ENCODE measurements at places on chromosomes 12 and 14.
A peak's percentile ranks its signal among the peaks of the same experiment; 100 is the strongest.

DNA sequence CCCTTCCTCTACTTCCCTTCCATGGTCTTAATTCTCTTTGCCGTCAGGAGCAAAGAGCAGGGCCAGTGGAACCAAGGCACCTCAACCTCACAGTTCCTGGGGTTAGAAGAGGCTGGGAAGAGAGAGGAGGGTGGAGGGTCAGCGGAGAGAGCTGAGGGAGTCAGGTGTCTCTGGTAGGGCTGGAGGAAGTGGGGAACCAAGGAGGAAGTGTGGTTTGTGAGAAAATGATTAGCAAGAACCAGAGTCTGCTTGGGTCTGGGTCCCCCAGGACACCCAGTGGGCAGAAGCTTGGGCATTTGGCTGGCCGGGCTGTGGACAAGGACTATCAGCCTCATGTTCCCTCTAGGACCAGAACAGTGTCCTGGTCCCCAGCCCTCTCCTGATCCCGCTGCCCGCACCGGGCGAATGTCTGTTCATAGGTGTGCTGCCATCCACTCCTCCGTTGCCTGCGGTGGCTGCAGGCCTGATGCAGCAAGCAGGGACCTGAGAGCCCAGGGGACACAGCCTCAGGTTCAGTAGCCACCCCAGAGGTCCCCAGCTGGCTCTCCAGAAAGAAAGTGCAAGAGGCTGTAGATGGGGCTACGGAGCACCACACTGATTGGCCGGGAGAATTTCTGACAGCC lies 2.3 kb downstream of the HOXC12 start:
- DNase-seq = no peak

GRCh38 chr12:43210485-43211192 lies 341.4 kb downstream of the ADAMTS20 start:
- no peak for DNase-seq

- no peak for DNase-seq
Measured at GRCh38 chr14:95577067-95577800, 42.4 kb downstream of the GLRX5 start.

GRCh38 chr12:99984271-99985128 lies at the start of gene ANKS1B:
TSS of gene ANKS1B (minus strand) at chr12:99984936. CDS start at chr12:99984237, 699 bp downstream.
- DNase-seq = no peak

GRCh38 chr12:102008615-102009126 lies 53.1 kb downstream of the WASHC3 start:
- DNase-seq = no peak

DNA sequence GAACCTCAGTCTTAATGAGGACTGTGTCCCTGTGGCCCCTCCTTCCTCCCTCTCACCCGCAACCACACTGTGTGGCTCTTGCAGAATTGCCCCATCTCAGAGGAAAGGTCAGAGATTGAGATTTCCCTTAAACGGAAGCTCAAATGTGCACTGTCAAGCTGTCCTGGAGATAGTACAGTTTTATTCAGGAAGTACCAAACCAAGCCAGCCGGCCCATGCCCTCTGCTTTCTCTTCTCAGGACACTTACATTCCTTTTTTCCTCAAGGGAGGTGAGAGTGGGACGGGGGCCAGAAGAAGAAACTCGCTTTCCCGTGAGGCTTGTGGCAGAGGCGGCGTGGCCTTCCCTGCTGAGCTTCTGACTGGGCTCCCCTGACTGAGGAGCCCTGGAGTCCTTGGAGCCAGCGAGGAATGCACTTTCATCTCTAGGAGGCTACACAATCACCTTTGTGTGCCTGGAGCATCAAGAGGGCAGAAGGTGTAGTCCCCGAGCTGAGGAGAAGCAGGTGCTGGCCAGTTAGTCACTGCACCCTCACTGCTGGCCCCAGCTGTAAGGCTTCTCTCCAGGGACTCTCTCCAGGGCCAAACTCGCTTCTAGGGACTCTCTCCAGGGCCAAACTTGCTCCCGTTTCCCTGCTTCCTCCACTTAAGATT lies 24.1 kb upstream of the ATP2A2 start:
- no peak for DNase-seq

GRCh38 chr12:104604070-104604994 lies 147.6 kb downstream of the CHST11 start:
- peak; percentile 29 for DNase-seq

- DNase-seq = no peak
Measured at GRCh38 chr12:31331242-31331641, 5.3 kb upstream of the SINHCAF start.

DNA sequence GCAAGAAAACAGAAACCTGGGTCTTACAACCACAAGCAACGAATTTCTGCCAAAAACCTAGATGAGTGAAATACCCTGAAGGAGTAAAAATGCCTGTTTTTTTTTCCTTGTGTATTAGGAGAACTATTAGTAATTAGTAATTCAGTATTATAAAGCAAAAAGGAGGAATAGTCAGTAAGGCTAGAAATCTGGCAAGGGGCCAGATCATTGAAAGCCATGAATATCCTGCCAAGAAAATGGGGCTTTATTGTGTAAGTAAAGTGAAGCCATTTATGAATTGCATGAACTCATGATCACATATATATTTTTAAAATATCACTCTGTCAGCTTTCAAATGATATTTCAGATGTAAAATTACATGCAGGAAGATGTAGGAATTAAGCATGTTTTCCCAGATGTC lies 57.9 kb downstream of the TXNDC16 start:
- no peak for DNase-seq

DNA sequence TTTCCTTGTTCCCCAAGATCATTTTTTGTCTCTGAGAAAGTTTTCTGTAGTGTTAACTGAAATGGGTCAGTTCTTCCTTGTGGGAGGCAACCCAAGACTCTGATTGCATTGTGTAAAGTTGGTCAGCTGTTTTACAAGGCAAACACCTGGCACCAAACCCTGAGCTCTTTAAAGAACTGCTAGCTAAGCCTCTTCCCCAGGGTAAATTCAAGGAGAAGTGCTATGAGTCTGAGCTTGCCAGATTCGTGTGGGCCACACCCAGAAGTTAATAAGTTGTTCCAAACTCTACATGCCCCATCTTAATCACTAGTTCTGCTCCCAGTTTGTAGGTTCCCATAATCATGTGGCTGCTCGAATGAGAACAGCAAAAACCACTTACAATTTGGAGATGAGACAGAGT lies 214.5 kb downstream of the BTG1 start:
- DNase-seq = no peak

DNA sequence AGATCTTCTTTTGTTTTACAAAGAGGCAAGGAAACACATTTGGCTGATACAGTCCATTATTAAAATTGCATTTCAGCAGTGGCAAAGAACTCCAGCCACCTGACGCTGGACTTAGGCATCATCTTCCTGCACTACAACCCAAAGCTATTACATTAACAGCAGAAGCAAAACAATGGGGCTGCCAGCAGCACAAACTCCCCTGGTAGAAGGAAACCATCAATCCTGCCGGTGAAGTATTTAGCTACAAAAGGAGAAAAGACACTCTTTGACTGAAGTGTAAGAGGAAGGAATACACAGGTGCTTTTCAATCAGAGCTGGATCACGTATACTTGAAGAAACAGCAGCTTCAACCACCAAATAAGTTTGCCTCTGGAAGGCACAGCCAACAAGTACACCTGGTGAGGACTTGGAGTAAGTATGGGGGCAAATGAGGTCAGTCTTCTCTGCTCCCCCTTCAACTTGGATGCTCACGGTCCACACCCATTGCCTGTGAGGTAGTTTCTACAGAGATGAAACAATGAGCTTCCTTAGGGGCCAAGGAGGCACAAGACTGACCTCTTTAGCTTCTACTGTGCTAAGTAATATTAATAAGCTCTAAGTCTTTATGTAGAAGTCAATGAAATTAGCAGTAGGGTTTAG lies 125.9 kb upstream of the FOXN3 start:
- no peak for DNase-seq

- DNase-seq = no peak
Measured at GRCh38 chr12:981176-981828, 9.7 kb upstream of the ERC1 start.

- no peak for DNase-seq
Measured at GRCh38 chr14:68113343-68113930, 293.9 kb downstream of the RAD51B start.

DNA sequence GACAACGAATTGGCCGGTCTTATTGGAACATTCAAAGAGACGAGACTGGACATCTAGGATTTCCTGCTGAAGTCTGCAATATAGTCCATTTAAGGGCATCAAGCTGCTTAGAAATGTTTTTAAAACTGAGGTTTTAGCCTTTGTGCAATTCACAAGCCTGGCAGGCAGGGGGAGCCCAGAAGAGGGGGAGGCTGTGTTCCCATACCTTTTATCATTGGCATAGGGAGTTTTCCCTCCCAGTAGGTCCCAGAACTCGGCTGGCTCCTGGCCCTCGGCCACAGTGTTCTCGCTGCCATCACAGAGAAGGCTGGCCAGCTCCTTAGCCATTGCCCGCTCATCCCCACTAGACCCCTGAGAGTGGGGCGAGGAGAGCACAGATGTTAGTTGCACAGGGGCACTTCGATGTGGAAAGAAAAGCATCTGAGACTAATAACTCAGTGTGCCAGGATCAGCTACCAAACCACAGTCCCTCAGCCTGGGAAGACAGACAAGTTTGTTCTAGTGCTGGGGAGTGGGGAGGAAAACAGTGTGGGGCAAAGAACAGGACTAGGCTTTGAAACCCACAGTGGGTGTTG lies 15.1 kb downstream of the AVIL start:
- peak; percentile 13 for DNase-seq

DNA sequence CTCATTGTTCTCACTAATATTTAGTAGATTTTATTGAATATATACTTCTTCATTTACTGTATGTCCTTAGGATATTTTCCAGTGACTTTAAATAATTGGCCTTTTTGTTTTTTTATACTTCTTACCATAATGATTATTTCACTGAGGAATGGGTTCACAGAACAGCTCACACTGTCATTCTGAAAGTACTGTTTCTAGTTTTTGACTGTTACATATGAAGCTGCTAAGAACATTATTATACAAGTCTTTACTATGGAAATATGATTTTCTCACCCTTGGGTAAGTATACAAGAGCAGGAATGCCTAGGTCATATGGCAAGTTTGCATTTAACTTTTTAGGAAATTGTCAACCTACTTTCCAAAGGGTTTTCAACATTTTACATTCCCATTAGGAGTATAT lies 343.1 kb downstream of the CCER1 start:
- DNase-seq = no peak

DNA sequence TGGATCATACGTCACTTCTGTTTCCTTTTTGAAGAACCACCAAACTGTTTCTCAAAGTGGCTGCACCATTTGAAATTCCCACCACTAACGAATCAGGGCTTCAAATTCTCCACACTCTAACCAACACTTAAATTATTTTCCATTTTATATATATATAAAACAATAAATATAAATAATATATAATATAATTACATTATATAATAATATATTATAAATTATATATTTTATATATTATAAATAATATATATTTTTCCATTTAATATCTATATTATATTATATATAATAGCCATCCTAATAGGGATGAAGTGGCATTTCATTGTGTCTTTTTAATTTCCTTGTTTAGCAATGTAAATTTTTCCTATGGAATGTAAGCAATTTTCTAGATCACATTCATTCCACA lies 24.6 kb upstream of the CIT start:
- DNase-seq = no peak

GRCh38 chr12:48965298-48965838 lies 6.2 kb downstream of the WNT10B start:
- no peak for DNase-seq
